Cardiac septum (tissue), 1 donor: ENCODE measurements at places on chromosomes 3 and 15. TPM values are rescaled to one million over a fixed set of nuclear protein-coding genes. Genes with fewer than 3 reads are reported as not detected.

GNB5 gene
- total RNA-seq, result 9.7 TPM

DNA sequence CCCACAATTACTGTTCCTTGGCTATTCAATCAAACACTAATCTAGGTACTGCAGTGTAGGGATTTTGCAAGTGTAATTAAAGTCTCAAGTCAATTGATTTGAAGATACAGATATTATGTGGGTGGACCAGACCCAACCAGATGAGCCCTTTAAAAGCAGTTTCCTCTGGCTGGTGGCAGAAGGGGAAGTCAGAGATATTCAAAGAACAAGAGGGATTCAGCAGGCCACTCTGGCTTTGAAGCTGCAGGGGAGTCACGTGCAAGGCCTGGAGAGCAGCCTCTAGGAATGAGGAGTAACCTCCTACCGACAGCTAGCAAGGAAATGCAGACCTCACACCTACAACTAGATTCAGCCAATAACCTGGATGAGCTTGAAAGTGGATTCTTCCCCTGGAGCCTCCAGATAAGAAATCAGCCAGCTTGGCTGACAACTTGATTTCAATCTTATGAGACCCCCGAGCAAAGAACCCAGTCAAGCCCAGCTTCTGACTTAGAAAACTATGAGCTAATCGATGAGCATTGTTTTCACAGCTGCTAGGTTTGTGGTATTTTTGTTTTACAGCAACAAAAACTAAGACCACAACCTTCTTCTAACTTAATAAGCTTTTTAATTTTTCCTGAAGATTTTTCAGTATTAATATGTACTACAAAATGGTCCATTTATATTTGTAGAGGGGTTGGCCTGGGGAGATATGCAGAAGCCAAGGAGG is 13.4 kb downstream of the HACD2 start:
- DNase-seq, result no peak

GRCh38 chr15:75452364-75452864 is 924 bp upstream of the SIN3A start:
- DNase-seq, result peak; percentile 92

LRRIQ4 gene
- not detected for total RNA-seq

GRCh38 chr3:16174389-16174788 is at the start of gene GALNT15:
Gene GALNT15, plus strand, starts transcription at chr3:16174680. Its CDS starts 472 bp downstream, at chr3:16175152.
- DNase-seq, result peak; percentile 87

- DNase-seq, result no peak
Measured at GRCh38 chr3:194245474-194245873, 105.7 kb downstream of the CPN2 start.

GRCh38 chr3:108804966-108805365 is 17.6 kb upstream of the TRAT1 start:
- no peak for DNase-seq

GOLGA6D gene
- total RNA-seq, result not detected

LOXL1 gene
- 29.1 TPM for total RNA-seq

TMCO5A gene
- total RNA-seq, result not detected
